ENCODE measurements at places on chromosomes 6 and 20.

GRCh38 chr6:154509421-154510143 is 903 bp downstream of the CNKSR3 start:
- DNase-seq = no peak

- no peak for DNase-seq
Observed at GRCh38 chr20:9628141-9628540, 113.8 kb downstream of the LAMP5 start.

- no peak for DNase-seq
Observed at GRCh38 chr6:40485795-40486194, 101.4 kb downstream of the LRFN2 start.

GRCh38 chr6:52512199-52512598 is 64.7 kb downstream of the TRAM2 start:
- DNase-seq = no peak

DNA sequence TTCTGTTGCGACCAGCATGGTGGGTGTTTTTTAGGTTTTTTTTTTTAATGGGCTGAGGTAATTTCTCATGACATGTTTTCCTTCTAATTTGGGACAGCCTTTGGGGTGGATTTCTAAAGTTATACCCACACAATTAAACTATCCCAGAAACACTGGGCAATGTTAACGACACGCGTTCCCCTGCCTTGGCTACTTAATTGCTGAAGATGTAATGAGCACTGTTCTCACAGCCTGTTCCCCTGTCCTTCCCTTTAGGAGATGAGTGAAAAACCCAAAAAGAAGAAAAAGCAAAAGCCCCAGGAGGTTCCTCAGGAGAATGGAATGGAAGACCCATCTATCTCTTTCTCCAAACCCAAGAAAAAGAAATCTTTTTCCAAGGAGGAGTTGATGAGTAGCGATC is 5.2 kb downstream of the NOP56 start:
- DNase-seq = no peak

DNA sequence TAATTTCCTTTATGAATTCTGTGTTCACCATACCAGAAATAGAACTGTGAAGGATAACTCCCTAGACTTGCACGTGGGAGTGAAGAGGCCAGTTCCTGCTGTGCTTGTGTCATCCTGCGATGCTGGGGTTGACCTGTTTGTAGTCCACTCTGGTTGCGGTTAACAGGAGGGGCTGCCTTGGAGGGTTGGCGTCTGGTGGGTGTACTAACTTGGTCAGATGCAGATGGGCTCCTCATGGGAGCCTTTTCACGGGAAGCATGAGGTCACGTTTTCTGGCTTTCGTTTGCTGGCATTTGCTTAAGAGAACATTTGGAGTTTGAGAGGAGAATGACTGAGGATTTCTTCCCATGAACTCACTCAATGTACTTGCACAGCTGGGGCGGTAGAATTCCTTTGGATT is 41.2 kb downstream of the IGF2R start:
- DNase-seq = no peak

Data from activated CD4-positive, CD25-positive, alpha-beta regulatory T cell (primary cell).